Esophagus muscularis mucosa (tissue), 4 donors: ENCODE measurements at places on chromosomes 3 and 15. TPM values are rescaled to one million over a fixed set of nuclear protein-coding genes. Genes with fewer than 3 reads are reported as not detected.

DNA sequence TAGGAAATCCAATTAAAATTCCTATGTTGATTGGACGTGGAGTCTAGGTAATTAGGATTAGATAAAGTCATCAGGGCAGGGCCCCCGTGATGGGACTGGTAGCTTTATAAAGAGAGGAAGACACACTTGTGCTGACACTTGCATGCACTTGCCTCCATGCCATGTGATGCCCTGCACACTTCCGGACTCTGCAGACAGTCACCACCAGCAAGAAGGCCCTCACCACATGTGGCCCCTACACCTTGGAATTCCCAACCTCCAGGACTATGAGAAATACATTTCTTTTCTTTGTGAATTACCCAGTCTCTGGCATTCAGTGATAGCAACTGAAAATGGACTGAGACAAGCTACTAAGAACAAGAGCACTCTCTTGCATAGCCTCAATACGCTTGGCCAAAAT is 90.6 kb downstream of the CRYGS start:
- peaks cover 5% of the 10 kb centered on the region for H3K4me1 ChIP-seq
- no peak overlapping the region for H3K27ac ChIP-seq
- peak; percentile 70 for DNase-seq
- no peaks in the 10 kb centered on the region for H3K36me3 ChIP-seq
- no peak overlapping the region for H3K4me3 ChIP-seq
- H3K27me3 ChIP-seq, result no peaks in the 10 kb centered on the region

DNA sequence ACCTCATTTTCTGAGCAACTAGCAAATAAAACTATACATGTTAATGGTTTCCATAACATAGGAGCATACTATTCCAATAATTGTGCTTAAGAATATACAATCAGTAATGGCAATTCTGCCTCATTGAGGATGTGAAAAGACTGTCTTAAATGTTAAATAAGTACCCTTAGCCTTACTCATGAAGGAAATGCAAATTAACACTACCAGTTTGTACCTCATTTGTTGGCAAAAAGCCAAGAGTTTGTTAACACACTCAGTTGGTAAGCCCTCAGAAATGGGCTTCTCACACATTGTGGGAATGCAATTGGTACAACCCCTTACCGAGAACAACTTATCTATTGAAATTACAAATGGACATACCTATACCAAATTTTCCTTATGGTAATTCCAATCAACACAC is 9.2 kb upstream of the STT3B start:
- no peak overlapping the region for H3K4me3 ChIP-seq
- no peaks in the 10 kb centered on the region for H3K4me1 ChIP-seq
- H3K36me3 ChIP-seq, result no peaks in the 10 kb centered on the region
- DNase-seq, result no peak
- no peak overlapping the region for H3K27ac ChIP-seq

BCL6 gene
- total RNA-seq, result 161 TPM

SLC28A2 gene
- total RNA-seq, result not detected

DNA sequence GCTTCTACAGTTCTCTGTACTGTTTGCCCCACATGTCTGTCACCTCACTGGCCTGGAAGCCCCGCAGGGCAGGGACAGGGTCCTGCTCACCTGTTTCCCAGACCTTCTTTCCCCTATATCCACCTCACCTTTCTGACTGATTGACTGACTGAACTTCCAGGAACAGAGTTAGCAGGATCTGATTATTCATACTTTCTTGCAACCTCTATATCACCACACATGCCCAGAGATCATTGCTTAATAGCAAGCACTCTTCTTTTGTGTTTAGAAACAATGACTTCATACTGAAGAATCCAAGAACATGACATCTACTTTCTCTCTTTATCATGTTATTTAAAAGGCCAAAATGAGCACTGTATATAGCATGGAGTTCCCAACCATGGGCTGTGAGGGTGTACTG is 18.0 kb upstream of the CLEC3B start:
- H3K27ac ChIP-seq, result no peak overlapping the region
- DNase-seq, result no peak
- H3K4me3 ChIP-seq, result no peak overlapping the region
- H3K36me3 ChIP-seq, result peaks cover 4% of the 10 kb centered on the region
- H3K4me1 ChIP-seq, result peaks cover 36% of the 10 kb centered on the region

DNA sequence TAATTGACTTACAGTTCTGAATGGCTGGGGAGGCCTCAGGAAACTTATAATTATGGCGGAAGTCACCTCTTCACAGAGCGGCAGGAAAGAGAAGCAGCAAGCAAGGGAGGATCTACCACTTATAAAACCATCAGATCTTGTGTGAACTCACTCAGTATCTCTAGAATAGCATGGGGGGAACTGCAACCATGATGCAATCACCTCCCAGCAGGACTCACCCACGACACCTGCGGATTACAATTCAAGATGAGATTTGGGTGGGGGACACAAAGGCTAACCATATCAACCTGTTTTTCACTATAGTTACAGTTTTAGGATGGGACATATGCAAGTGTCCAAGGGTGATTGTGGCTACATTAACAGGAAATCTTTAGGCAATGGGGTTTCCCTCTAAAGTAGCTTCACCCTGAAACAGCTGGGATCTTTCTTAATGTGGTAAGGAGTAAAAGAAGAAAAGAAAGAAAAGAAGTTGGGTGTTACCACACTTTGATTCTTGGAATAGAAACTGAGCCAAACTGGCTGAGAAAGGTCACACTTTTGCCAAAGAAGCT is 453.8 kb downstream of the OTOL1 start:
- no peak overlapping the region for H3K4me3 ChIP-seq
- H3K27me3 ChIP-seq, result no peaks in the 10 kb centered on the region
- no peaks in the 10 kb centered on the region for H3K36me3 ChIP-seq
- no peak overlapping the region for H3K27ac ChIP-seq
- DNase-seq, result no peak

DNA sequence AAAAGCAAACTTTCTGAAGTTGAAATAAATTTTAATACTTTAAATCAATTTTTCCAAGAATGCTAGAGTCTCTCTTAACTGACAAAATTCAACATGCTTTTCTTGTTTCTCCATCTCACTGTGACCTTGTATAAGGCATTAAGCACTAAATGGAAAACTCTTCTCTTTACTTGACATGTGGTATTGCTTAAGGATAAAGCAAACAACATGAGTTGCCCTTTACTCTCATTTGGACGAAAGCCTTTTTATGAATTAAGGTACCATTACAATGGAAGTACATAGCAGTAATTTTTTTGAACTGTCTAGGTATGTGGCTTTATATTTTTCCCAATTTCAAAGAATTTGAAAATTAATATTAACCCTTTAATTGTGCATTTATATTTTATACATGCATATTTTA is 1.4 kb downstream of the STRIT1 start:
- no peak for DNase-seq
- H3K27me3 ChIP-seq, result no peaks in the 10 kb centered on the region
- no peak overlapping the region for H3K27ac ChIP-seq
- H3K4me1 ChIP-seq, result no peaks in the 10 kb centered on the region
- H3K4me3 ChIP-seq, result no peak overlapping the region
- H3K36me3 ChIP-seq, result no peaks in the 10 kb centered on the region

DNA sequence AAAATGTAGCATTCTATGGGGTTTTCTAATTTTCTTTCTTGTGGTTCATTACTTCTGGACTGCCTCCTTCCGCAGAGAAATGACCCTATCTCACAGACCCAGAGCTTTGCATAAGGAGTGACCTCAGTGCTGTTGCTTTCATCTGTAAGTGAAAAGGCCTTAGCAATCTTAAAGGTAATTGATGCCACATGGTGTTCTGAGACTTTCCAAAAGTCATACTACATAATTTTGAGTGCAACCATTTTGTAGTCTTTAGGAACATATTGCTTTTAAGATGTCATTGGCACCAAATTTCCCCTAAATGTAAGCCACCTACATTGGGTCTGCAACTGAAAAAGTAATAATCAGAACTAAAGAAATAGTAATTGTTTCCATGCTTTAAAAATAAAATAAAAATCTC is 9.2 kb upstream of the HHLA2 start:
- no peaks in the 10 kb centered on the region for H3K4me1 ChIP-seq
- H3K36me3 ChIP-seq, result no peaks in the 10 kb centered on the region
- H3K27me3 ChIP-seq, result no peaks in the 10 kb centered on the region
- no peak for DNase-seq

GRCh38 chr3:167930453-167930852 is 165.3 kb downstream of the GOLIM4 start:
- no peaks in the 10 kb centered on the region for H3K27me3 ChIP-seq
- peaks cover 4% of the 10 kb centered on the region for H3K4me1 ChIP-seq
- no peaks in the 10 kb centered on the region for H3K36me3 ChIP-seq
- DNase-seq, result no peak

NR2E3 gene
- not detected for total RNA-seq

DNA sequence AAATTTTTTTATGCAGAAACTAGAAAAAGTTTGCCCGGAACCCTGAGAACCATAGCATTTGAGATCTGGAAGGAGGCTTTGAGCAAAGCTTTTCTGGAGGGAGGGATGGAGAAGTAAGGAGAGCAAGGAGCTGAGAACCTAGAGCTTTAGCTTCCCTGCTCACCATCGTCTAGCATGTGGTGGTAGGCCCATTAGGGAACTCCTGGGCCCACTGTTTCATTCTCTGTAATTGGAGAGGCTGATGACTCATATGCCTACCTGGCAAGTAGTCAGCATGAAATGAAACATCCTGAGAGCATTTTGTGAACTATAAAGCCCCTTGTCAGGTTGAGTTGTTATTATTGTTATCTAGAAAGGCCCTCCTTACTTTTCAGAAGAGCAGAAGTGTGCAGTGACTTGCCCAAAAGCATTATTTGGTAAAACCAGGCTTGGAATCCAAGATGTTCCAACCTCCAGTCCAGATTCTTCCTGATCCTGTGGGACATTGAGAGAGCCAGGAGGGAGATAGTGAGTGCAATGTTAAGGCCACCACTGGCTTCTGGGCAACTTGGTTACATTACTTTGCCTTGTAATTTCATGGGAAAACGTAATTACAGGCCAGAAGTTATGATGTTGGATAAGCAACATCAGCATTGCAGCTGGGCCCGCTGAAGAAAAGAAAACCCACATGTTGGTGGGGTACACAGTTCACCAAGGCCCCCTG is 104.5 kb upstream of the BFSP2 start:
- no peak overlapping the region for H3K27ac ChIP-seq
- no peaks in the 10 kb centered on the region for H3K36me3 ChIP-seq
- H3K27me3 ChIP-seq, result no peaks in the 10 kb centered on the region
- no peak overlapping the region for H3K4me3 ChIP-seq
- no peak for DNase-seq
- peaks cover 36% of the 10 kb centered on the region for H3K4me1 ChIP-seq
